ENCODE measurements at places on chromosomes 12 and 14.

GRCh38 chr14:61553730-61554641 lies 141.3 kb upstream of the HIF1A start:
- DNase-seq, result no peak

DNA sequence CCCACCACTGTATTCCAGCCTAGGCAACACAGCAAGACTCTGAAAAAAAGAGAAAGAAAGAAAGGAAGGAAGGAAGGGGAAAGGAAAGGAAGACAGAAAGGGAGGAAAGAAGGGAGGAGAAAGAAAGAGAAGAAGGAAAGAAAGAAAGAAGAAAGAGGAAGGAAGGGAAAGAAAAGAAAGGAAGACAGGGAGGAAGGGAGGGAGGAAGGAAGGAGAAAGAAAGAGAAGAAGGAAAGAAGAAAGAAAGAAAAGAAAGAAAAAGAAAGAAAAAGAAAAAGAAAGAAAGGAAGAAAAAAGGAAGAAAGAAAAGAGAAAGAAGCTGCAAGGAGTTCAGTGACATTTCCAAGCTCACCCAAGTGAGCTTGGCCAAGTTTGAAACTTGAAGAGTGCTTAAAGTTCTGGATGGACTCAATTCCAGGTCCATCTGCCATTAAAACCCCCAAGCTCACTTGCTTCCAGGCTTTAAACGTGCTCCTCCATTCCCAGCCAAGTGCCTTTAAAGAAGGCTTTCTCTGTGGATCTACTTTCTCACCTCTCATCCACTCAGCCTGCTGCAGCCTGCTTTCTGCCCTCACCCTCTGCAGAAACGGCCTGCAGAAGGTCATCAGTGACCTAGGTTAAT lies 101.5 kb downstream of the VCPKMT start:
- no peak for DNase-seq

DNA sequence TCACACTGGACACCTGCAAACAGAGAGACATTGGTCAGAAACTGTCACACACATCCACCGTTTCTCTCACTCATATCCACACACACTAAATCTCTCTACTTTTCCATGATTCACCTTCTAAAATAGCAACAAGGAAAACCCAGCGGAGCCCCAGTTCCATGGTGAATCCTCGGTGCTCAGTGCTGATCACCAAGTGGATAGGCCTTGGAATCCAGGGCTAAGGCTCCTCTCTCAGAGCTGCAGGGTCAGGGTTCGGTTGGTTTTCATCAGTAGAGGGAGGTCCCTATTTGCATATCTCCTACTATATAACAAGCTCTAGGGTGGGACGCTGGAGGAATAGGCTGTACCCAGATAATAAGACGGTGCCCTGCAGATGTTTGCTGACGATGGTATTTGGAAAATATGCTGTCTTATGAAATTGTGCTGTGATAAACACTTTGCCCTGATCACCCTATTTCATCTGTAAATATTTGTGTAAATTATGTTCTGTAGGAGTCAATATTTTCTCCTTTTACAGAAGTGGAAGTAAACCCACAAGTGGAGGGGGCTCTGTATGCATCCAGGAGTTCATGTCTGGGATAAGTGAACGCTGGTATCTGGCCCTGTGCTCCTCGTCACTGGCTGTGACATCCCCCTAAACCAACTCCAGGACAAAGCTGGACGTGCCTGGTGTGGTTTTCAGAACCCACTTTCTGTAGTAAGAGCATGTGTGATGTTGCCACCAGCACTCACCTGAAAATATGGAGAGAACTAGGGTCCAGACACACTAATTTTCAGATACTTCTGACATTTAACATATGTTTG lies 709.2 kb downstream of the TMEM121 start:
- DNase-seq, result no peak

DNA sequence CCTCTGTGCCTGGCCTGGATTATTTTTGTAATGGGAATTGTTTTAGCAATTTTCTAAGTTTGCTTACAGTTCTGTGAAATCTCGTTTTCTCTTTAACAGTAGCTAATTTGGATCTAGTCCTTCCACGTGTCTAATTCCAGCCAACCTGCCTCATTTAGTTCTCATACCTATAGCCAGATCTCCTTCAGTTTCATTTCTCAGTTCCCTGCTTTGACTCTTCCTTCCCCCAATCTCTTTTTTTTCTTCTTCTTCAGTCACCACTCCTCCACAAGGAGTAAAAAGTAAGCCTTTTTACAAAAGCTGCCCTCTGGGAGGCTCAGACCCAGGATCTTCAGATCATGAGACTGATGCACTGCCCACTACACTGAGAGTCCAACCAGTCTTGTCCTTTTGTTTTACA lies 1.4 kb downstream of the THTPA start:
- DNase-seq, result no peak

DNA sequence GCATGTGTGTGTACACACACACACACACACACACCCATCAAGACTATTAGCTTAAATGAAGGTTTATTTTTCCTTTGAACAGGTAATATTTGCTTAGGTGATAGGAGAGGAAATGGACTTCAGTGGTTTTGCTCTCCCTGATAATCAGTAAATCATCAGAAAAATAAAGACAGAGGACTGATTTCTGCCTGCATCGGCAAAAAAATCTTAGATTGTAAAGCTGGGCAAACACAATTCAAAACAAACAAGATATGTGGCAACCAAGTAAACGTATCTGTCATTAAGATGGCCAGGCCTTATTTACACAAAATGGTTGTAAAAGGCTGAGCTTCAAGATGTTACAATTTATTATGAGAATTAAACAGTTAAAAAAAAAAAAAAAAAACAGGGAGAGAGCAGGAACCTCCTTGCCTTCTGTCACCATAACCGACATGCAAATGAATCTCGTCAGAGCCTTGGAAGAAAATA lies 31.3 kb downstream of the PRKD1 start:
- DNase-seq, result no peak

- DNase-seq, result peak; percentile 49
Observed at GRCh38 chr12:109910969-109911348, 10.9 kb downstream of the TCHP start.

GRCh38 chr14:96125536-96125935 lies 79.1 kb upstream of the BDKRB2 start:
- DNase-seq, result no peak

- DNase-seq, result no peak
Observed at GRCh38 chr12:4269279-4269991, 4.1 kb upstream of the CCND2 start.

DNA sequence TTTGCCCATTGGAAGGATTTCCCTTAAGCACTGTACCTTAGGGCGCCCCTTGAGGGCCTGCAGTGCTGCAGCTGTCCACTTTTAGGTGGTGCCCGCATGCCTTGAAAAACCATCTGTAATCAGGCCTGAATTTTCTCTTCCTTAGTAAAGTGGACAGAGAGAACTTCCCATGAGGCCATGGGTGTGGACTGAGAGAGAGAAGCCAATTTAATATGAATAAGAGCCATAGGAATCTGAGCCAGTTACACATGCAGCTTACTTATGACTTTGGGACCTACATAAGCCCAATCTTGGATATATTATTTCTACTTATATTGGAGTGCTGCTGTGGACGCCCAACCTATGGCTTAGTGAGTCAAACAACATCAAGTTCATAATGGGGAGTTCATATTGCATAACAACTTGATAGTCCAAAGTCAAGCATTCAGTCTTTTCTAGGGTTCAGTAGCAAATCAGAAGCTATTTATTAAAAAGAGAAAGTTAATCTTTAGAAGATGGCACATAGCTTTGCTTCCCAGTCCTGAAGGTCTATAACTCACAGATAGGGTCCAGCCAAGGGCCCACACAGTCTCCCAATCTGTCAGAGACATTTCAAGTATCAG lies 11.1 kb upstream of the ETV6 start:
- DNase-seq, result no peak

GRCh38 chr12:6370576-6370935 lies 4.8 kb downstream of the SCNN1A start:
- no peak for DNase-seq

DNA sequence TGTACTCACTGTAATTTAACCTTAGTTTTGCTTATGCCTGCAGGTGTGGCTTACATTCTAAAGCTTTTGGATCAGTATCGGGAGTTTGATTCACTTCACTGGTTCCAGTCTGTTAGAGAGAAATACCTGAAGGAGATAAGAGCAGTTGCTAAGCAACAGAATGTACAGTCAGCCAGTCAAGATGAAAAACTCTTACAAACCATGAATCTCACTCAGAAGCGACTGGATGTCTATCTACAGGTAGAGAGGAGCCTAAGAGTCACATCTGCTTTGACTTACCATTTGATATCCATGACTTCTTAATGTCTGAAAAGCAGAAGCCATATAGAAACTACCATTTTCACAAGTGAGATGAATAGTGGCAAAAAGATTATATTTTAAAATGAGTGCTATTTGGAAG lies 56.5 kb downstream of the WASHC4 start:
- peak; percentile 5 for DNase-seq

- no peak for DNase-seq
Observed at GRCh38 chr14:104968541-104969401, 9.4 kb downstream of the AHNAK2 start.

GRCh38 chr12:57479376-57480115 lies at the start of gene ARHGAP9:
Gene ARHGAP9 (minus strand): TSS chr12:57479866. CDS start chr12:57479406, 460 bp downstream.
- no peak for DNase-seq

DNA sequence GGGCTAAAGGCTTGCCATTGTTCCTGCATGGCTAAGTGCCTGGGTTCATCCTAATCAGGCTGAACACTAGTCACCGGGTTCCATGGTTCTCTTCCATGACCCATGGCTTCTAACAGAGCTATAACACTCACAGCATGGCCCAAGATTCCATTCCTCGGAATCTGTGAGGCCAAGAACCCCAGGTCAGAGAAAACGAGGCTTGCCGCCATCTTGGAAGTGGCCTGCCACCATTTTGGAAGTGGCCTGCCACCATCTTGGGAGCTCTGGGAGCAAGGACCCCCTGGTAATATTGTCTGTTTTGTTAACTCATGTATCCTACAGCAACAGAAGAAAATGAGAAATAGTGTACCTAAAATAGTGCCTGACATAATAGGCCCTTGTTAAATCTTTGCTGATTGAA lies 92.7 kb downstream of the ADAMTS20 start:
- DNase-seq, result no peak

DNA sequence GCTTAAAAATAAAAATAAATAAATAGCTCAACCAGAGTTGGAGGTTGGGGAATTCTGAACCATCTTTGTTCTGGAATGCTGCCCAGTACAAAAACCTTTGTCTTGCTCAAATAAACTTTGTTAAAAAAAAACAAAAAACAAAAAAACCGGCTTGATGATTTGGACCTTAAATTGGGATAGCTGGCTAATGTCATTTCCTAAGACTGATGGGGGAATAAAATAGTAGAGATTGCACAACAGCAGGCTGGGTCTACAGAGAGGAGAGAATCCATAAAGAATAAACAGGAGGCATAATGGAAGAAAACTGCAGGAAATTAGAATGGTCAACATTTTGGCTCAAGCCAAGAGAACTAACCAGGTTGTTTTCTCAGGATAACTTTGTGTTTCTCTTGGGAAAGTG lies 370.9 kb downstream of the AEBP2 start:
- DNase-seq, result no peak

- no peak for DNase-seq
Observed at GRCh38 chr14:65356327-65356836, 56.1 kb upstream of the FUT8 start.

- no peak for DNase-seq
Observed at GRCh38 chr12:70080566-70080965, 162.7 kb upstream of the CNOT2 start.

GRCh38 chr14:102223682-102224081 lies 81.3 kb downstream of the MOK start:
- no peak for DNase-seq

GRCh38 chr14:105168496-105168978 lies at the start of gene JAG2:
Gene JAG2 (minus strand): TSS chr14:105168776. CDS start chr14:105168420, 356 bp downstream.
- DNase-seq, result peak; percentile 61

DNA sequence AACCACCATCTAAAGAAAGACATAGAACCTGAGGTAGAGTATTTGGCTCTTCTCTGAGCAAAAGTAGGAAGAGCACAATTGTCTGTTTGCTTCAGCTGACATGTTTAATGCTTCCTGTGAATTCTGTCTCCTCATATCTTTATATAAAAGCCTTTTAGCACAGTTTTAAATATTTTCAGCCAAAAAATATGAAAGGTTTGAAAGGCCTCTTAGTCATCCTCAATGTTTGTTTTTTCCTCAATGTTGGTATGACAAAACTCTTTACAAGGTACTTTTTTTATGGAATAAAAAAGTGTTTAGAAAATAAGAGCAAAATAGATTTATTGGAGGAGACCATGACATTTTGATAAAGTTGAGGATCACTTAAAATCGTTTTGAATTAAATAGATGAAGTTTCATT lies 360.9 kb downstream of the NAV3 start:
- no peak for DNase-seq

DNA sequence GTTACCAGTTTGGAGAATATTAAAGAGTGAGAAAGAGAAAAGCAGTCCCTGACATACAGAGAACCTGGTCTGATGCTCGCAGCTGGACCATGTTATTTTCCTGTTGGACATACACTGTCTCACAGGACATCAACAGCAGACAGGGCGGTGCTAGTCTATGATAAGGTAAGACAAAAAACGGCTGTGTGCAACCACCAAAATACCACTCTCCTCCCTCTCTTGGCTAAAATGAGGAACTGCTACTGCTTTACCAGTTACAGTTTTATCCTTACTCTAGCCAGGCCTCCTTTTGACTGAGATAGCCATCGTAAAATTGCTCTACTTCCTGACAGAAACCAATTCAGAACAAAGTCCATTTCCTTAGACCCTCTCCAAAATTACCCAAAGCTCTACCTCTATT lies 47.0 kb upstream of the ERGIC2 start:
- DNase-seq, result no peak

GRCh38 chr14:104323551-104324175 lies 185.3 kb downstream of the KIF26A start:
- no peak for DNase-seq
